ENCODE measurements at places on chromosomes 7 and 10. TPM values are rescaled to one million over a fixed set of nuclear protein-coding genes. Genes with fewer than 3 reads are reported as not detected.

UNCX gene
- total RNA-seq, result not detected

ANXA8 gene
- 0.20 TPM for total RNA-seq

TBC1D12 gene
- total RNA-seq, result 10.7 TPM

VSTM4 gene
- total RNA-seq, result 4.1 TPM

Data from subcutaneous preadipocyte (primary cell).